NCI-H526 treated with DMSO at 0.1 percent for 48 hours (cell line): ENCODE measurements at places on chromosomes 6 and 20.

GRCh38 chr6:41872147-41872546 is 23.0 kb downstream of the USP49 start:
- no peak for DNase-seq

DNA sequence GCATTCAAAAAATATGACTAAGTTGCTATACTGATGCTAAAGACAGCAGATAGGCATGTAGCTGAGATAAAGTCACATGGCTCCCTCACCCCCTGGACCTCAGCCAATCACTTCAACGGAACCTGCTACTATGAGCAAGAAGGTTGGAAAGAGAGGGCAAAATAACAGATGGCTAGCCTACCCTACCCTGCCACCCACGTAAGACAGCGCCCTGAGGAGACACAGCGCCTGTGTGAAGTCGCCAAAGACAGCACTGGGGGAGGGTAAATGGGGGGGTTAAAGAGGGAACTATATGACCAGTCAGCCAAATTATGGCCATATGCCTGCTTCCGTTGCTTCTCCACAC is 163.2 kb downstream of the RALGAPA2 start:
- no peak for DNase-seq

- DNase-seq, result no peak
Measured at GRCh38 chr6:10613077-10613476, 81.3 kb downstream of the C6orf52 start.

GRCh38 chr20:15374682-15375081 is 1037.3 kb upstream of the FLRT3 start:
- no peak for DNase-seq

DNA sequence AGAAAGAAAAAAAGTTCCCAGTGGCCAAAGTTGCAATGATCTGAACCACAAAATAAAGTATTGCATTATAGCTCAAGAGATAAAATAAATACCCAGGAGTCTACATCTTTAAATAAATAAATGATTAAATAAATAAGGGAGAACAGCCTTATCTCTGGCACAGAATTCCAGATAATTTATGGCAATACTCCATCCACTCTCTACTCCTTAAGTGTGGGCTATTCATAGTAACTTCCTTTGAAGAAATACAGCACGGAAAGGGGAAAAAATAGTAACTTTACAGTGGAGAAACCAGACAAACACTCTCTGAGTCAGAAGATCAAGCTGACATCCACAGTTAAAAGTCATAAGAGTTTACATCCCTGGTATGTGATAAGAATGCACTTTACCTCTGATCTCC is 11.6 kb downstream of the AURKA start:
- DNase-seq, result no peak

DNA sequence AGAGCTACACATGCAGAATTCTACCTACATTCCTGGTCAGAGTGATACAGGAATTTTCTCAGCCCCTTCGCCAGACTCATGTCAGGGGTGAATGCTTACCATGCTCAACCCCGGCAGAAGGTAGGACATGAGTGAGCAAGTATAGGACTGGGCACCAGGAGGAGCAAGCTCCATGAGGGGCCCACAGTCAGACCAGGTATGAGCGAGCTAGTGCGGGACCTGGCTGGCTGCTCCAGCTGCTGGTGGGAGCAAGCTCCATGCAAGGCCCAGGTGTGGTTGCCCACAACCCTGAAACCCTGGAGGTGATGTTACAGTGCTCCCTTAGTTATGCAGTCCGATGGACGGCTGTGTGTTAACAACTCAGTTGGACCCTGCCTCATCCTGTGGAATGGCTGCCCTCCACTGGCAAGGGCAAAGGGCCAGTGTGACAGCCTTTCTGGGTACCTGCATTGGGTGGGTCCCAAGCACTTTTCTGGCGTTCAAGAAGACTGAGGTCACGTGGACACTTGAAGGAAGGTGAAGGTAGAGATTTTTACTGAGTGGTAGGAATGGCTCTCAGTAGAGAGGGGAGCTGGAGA is 503.5 kb upstream of the CITED2 start:
- DNase-seq, result no peak

DNA sequence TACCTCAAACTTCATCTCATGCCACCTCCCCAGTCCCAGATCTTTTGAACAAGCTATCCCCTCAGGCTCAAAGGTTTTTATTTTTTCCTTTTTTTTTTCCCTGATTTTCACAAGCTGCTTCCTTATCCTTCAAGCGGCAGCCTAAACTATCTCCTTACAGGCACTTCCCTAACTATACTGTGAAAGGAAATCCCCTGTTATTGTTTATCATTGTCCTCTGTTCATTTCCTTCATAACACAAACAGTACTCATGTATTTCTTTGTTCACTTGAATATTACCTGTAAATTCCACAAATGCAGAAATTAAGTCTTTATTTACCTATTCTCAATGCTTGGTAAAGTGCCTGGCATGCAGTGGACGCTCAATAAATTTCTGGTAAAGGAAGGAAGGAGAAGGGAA is 48.9 kb downstream of the ME1 start:
- no peak for DNase-seq
